NCI-H524 (cell line): ENCODE measurements at places on chromosomes 3 and 15.

DNA sequence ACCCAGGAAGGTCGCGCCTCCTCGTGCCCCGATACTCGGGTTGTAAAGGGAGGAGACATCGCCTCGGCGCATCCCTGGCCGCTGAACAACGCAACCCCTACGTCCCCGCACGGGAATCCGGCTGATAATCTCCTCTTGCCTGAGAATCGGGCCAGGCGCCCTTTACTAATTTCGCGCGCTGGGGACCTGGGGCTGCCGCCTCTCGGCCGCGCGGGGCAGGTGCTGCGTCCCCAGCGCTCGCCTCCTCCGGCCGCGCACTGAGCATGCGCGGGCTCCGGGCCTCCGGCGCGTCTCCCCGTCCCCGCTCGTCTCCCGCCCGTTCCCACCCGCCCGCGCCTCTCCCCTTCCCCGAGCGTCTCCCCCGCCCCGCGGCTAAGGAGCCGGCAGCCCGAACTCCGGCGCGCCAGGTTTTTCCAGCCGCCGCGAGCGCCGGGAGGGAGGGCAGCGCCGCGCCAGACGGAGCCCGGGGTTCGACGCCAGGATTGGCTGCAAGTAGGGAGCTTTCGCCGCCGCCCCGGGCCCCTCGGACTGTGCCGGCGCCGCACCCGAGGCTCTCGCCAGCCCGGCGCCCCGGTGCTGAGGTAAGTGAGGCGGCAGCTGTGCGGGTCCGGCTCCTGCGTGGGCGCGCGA is at the start of gene CNTN4:
Gene CNTN4, plus strand, starts transcription at position 469 of the 630 bp plus-strand sequence.
- peak; percentile 74 for DNase-seq

DNA sequence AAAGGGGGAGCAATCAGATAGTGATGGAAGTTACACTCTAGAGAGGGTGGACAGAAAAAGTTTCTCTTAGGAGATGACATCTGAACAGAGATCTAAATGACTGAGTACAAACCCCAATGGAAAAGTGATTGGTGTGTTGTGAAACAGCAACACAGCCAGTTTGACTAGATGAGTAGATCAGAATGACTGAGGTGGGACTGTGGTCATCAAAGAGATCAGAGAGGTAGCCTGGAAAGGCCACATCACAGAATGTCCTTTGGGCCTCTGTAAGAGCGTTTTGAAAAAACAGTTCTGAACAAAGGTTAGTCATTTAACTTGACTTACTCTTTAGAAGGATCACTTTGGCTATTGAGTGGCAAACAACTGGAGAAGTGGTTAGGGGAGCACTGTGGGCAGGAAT is 10.6 kb downstream of the LRRC58 start:
- DNase-seq, result no peak

GRCh38 chr3:177396733-177397132 is 199.5 kb upstream of the TBL1XR1 start:
- DNase-seq, result no peak

- DNase-seq, result peak; percentile 78
Observed at GRCh38 chr15:69972436-69972835, 125.3 kb downstream of the TLE3 start.

- no peak for DNase-seq
Observed at GRCh38 chr15:41435037-41435786, 18.3 kb downstream of the RTF1 start.

GRCh38 chr3:154137036-154137435 is 15.8 kb downstream of the ARHGEF26 start:
- peak; percentile 98 for DNase-seq

DNA sequence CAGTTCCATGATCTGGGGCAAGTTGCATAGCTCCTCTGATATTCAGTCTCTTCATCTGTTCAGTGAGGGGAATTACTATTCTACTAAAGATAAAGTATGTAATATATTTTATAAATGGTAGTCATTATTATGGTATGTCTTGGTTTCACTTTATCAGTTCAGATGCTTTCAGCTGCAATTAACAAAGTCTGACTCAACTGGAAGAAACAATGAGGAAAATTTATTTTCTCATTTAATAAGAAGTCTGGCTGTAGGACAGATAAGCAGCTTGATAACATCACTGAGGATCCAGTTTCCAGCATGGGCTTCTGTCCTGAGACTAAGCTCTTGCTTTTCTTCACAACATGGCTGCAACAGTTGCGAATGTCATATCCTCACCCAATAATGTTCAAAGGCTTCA is 354.3 kb upstream of the TRIM42 start:
- no peak for DNase-seq

DNA sequence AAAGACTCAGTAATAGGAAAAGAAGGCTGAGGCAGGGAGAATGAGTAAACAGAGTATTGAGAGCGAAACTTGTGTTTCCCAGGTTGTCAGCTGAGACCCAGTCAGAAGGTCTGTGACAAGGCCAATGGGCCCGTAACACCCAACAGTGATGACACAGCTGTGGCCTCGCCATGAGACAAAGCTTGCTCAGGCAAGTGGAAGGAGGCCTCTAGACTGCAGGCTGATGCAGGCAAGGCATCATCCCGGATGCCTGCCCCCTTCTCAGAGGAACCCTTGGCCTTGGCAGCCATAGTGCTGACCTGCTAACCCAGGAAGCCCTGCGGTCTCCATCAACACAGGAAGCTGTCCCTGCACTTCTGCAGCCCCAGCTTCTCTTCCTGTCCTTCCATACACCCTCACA is 15.4 kb downstream of the RAB6B start:
- DNase-seq, result no peak

- no peak for DNase-seq
Observed at GRCh38 chr3:37050282-37050681, 57.0 kb downstream of the MLH1 start.

GRCh38 chr15:92638291-92638708 is 17.3 kb downstream of the FAM174B start:
- DNase-seq, result peak; percentile 91

DNA sequence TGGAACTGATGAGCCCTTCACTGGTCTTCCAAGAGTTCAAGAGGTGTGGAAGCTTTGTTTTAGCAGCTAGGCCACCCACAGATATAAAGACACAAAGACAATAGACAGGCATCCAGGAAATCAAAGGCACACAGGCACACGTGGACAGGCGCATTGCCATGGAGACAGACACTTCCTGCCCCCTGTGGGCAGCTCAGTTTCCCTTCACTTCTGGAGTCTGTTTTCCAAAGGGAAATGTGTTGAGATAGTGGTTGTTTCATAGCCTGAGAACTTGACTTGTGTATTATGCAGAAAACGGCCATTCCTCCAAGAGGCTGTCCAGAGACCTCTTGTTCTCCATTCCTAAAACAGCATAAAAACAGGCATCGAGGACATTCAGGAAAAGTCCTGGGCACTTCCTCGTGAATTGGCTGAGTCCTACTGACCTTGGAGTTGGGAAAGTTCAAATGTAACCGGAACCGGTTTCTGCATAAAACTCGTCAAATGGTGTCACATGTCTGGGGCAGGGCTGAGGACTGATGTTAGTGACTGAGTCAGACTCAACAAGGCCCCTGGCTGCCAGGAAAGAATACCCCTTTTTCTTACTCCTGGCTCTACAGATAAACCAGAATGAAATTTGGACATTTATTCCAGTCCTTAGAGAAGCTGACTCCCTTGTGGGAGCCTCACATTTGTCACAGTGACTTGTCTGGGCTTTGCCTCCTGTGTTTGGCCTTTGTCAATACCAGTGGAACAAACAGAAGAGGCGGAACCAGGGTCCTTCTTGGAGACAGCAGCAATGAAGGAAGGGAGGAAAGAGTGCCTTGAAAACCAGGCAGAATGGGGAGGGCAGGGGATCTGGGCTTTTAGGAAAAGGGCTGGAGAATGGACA is 1.3 kb downstream of the ALPK3 start:
- no peak for DNase-seq

DNA sequence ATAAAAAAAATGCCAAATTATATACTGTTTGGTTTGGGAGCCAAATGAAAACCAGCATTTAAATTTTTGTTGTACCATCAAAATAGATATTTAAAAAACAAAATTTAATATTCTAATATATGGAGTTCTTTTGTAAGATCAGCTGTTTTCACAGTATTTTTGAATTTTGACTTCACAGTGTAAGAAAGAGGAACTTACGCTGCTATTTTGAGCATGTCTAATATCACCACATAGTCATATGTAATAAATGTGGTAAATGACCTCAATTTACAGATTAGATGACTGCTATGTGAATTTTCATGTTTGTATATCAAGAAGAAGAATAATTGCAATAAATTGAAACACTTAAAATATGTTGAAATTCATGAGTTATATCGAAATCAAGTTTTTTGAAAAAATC is 189.6 kb downstream of the ARRDC4 start:
- DNase-seq, result no peak

DNA sequence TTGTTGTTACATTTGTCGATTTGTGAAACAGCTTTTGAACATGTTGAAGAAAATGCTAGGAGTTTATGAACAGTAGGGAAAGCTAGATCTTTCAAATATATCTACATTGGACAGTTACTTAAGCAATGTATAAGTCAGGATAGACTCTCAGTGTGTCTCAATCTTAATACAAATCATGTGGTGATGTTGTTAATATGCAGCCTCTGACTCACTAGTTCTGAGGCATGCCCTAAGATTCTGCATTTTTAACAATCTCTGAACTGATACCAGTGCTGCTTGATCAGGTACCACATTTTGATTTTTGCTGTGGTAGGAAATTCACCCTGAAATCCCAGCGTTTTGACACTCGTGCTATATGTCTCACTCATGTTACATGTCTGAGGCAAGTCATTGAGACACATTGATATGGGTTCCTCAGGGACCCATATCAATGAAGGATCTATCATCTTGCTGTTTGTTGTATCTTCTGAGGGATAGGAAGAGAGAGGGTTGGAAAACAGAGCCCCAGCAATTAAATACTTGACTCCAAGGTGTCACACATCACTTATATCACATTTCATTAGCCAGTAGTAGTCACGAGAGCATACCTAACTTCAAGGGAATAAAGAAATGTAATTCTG is 597.9 kb downstream of the TAFA4 start:
- DNase-seq, result no peak

GRCh38 chr3:71975573-71975972 is 190.6 kb upstream of the PROK2 start:
- no peak for DNase-seq

DNA sequence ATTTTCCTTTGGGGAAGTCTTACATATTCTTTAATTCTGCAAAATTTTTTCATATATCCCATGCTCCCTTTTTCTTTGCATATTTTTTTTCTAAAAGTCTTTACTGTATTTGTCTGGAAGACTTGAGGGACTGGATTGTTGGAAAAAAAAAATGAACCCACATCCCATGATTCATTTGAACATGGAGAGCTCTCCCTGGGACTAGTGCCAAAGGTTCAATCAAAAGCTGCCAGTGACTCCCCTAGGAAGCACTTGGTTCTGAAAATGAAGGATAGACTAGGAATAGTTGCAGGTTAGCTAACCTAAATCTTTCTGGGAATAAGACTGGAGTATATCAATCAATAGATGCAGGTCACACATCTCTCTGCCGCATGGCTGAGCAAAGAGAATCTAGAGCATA is 16.4 kb upstream of the BNC1 start:
- no peak for DNase-seq

GRCh38 chr3:186374376-186374775 is 12.3 kb upstream of the DGKG start:
- DNase-seq, result no peak

- peak; percentile 7 for DNase-seq
Observed at GRCh38 chr3:54120657-54121413, 1.5 kb upstream of the CACNA2D3 start.

DNA sequence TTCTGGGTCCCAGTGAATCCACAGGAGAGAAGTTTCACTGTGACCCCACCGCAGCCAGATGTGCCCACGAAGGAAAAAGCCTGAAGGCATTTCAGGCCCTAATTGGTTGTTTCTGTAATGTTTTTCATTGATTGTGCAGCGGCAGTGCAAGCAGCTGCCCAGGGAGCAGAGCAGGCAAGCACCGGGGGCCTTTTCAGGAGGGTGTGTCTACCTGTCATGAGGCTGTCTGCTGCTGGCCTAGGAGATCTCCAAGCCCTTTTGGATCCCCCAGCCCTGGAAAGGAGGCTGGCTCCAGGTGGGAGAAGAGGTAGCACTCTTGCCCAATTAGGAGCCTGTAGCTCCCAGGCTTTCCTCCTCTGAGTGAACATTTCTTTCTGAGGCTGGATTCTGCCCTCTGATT is 108.8 kb downstream of the EPHB1 start:
- DNase-seq, result no peak

GRCh38 chr15:86664581-86664980 is 584.9 kb downstream of the AGBL1 start:
- no peak for DNase-seq

DNA sequence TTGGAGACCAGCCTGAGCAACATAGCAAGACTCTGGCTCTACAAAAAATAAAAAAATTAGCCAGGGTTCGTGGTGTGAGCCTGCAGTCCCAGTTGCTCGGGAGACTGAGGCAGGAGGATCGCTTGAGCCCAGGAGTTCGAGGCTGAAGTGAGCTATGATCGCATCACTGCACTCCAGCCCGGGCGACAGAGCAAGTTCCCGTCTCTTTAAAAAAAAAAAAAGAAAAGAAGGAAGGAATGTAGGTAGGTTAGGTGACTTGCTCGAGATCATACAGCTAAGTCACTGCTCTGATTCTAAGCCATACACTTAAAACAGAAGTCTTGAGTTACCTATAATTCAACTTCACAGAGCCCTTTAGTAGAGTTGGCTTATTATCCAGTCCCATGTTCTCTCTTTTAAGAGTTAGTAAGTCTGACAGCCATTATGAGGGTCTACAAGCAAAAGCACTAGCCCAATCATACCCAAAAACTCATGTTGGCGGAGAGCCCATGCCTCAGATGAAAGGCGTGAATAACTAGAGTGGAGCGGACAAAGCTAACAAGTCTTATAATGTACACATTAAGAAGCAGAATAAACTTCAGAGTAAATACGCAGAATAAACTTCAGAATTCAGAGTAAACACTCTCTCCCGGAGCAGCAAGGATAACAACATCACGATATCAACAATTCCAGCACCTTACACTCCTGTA is 768 bp downstream of the AAGAB start:
- DNase-seq, result peak; percentile 29

- DNase-seq, result peak; percentile 19
Observed at GRCh38 chr15:91863621-91864255, 10.2 kb downstream of the SLCO3A1 start.

DNA sequence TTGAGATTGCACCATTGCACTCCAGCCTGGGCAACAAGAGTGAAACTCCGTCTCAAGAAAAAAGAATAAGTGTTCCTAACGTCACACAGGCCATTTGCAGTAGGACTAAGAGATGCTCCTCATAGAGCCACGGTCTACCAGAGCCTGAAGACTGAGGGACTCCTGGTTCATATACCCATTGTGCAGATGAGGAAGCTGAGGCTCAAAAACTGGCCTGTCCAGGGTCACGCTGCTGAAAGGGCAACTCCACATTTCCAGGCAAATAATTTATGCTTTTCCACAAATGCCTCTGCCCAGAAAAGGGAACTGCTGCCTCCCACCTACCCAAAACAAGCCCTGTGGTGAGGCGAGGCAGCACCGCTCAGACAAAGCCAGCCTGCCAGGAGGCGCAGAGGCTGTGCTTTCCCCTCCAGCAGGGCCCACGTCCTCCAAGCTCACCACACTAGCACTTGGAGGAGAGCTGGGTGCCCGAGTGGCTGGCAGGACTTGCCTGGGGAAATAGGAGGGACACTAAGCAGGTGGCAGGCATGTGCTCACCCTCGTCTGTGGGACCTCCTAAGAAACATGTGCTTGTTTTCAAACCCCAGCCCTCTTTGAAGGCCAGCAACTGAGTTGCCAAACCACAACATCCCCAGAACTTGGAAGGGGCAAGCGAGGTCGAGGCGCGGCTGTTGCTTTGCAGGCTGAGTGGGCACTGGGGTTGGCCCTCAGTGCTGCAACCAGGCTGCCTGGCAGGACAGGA is 195.6 kb downstream of the XXYLT1 start:
- no peak for DNase-seq

- no peak for DNase-seq
Observed at GRCh38 chr3:185926445-185926844, 11.4 kb downstream of the TRA2B start.

- DNase-seq, result no peak
Observed at GRCh38 chr3:77514766-77515165, 474.9 kb downstream of the ROBO2 start.
